ENCODE measurements at places on chromosomes 13 and 19.

GRCh38 chr13:94196413-94196812, 283.1 kb downstream of the DCT start:
- no peak for DNase-seq

- DNase-seq = no peak
These were observed 34.7 kb downstream of the COL4A1 start for GRCh38 chr13:110272227-110272626.

GRCh38 chr19:49950590-49950948, 10.4 kb downstream of the SIGLEC11 start:
- DNase-seq = no peak

GRCh38 chr19:55212447-55212846, 3.1 kb upstream of the PTPRH start:
- DNase-seq = no peak

DNA sequence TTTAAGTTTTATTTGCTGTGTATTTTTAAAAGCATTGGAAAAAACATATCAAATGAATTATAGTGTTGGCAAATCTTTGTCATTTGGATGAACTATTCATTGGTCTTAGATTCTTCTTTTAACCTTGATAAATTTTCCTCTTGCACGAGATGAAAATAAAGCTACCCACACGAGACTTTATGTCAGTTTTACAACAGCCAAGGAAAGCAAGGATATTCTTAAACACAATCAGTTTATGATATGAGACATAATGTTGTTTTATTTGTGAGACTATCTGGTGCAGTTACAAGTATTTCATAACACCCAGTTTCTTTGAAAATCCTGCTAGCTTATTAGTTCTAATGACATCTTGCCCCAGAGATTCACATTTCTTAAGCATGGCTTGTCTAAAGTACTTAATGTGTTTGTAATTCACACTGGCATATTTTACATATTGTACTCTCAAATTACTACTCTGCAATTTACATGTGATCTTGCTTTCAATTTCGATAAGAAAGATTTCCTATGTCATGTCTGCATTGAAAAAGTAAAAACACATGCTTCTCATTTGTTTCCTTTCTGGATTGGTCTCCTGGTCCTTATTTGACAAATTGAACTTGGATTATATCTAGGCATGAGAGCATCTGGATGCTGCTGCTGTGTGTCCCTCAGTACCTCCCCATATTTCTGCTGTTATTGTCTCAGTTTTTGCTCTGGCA, 955.5 kb upstream of the PCDH9 start:
- no peak for DNase-seq

GRCh38 chr13:45456196-45456972, 8.4 kb upstream of the COG3 start:
- DNase-seq = no peak

GRCh38 chr13:27442797-27443196, 7.6 kb downstream of the MTIF3 start:
- no peak for DNase-seq

DNA sequence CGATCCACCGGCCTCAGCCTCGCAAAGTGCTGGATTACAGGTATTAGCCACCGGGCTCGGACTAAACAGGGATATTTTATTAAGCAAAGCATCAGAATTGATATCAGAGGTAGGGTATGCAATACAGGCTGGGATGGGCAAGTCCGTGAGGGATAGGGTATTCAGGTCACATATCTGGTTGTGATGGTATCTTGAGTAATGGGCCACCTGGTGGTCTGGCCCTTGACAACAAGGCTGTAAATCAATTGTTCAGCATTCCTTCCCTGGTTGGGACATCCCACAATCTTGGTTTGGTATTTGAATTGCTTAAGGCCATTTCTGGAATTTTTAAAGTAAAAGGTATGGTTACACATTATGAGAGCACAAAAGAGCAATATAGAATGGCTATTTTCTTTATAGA, 1588.0 kb downstream of the SLITRK1 start:
- no peak for DNase-seq

DNA sequence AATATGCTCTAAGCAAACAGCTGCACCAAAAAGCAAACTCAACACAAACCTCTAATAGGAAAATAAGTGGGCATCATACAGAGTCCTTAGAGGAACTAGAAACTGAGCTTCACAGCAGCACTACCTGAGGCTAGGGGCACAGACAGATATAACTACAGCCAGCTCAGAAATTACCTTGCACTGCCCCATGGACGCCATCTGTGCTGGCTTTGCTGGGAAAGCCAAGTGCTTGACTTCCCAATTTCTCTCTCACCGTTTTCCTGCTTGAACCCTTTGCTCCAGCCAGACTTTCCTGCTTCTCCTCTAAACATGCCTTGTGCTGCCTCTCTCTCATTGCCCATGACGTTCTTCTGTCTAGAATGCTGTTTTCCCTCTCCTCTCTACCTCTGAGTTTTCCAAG, 29.3 kb downstream of the MTUS2 start:
- DNase-seq = no peak

- DNase-seq = no peak
These were observed 106.9 kb downstream of the POSTN start for GRCh38 chr13:37491661-37492060.

DNA sequence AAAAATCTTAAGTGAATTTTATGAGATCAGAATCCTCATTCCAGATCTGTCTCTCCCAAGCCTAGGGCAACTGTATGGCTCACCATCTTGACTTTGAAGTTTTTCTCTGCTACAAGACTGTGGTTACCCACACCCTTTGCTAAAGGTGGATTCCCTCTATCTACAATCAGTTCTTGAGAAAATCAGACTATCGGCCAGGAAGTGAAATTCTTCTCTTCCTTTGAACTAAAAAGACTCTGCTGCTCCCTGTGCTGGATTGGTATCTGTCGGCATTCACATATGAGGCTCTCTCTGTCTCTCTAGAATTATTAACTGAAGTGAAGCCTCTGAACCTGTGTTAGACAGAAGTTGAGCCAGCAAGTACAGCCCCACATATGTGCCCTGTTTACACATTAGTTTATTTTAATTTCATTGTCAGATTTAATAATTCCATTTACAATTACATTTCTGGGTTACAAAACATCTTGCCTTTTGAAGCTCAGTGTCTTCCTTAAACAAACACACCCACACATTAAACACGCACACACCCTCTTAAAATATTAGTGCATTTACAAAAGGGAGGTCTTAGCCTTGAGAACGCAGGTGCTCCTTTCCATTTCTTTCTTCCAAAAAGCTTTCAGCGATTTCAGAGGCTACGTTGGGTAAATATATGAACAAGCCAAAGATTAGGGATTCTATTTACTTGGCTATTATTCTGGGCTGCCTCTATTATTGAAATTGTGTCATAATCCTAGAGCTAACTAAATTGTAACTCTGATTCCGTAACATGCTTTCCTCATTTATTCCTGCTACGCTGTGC, 145.7 kb downstream of the MIPEP start:
- no peak for DNase-seq

GRCh38 chr19:55384131-55384919, at the start of gene TMEM238:
Gene TMEM238, minus strand, starts transcription at chr19:55384292. Its CDS starts 33 bp downstream, at chr19:55384259.
- DNase-seq = no peak

DNA sequence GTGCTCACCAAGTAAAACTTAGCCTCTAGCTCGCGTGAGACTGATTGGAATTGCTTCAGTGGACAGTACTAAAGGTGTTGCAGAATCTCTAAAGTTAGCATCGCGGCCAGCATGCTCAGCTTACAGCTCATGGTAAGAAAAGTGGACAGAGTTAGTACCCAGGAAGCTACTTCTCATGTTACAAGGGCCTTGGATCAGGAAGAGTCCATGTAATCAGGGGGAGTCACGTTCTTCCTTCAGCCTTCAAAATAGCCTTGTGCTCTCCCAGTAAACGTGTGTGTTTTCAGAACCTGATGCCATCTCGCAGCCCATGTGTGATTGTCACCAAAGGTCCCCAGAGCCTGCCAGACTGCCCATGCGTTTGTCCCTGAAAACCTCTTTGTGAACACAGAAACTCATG, 195.8 kb upstream of the RNF113B start:
- no peak for DNase-seq

DNA sequence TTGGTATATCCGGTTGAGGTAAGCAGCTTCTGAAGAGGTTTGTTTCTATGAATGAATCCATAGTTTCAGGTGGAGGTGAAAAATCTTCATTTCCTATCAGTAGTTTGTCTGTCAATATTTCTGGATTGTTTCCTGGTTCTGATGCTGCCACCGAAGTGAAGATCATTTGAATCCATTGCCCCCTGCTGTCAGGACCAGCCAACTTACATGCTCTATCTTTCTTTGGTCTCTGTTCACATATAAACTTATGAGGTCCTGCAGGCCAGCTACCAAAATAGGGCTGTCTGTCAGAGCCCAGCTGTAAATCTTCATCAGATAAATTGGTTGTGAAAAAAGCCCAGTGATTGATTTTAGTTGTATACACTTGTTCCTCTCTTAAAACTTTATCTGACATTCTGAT, 15.2 kb upstream of the N4BP2L1 start:
- DNase-seq = no peak

DNA sequence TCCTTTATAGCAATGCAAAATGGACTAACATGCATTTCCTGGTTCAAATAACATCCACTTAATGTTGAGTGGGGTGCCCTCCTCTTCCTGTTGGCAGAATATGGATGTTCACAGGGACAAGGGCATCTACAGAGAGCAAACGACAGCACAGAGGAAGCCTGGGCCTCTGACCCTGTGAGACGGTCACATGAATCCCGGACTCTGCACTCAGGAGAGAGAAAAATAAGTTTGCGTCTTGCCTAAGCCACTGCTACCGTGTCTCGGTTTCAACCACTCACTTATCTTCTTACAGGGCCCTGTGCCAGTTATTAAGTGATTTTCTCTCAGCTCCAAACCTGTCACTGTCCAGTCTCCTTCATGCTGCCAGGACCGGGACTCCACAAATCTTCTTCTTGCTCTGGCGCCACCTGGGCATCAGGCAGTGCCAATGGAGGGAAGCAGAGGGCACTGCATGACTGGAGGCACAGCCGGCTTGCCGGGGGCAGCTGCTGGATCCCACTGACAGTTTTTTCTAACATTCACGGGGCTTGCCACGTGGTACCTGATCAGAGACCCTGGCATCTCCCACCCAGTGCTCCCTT, 11.8 kb downstream of the LIG1 start:
- DNase-seq = no peak

- DNase-seq = no peak
These were observed 19.5 kb downstream of the NUFIP1 start for GRCh38 chr13:44969551-44970484.

GRCh38 chr13:110496281-110496680, 65.2 kb downstream of the RAB20 start:
- no peak for DNase-seq

Data from stimulated activated CD8-positive, alpha-beta memory T cell treated with anti-CD3 and anti-CD28 coated beads, Interleukin-15, amount 100 ng/mL, for 24 hours (primary cell).